ENCODE measurements at places on chromosomes 2 and 18.

GRCh38 chr2:207531032-207531952 is 1.5 kb downstream of the CREB1 start:
- no peak for DNase-seq

GRCh38 chr2:38535744-38536506 is 66.8 kb downstream of the HNRNPLL start:
- peak; percentile 52 for DNase-seq

GRCh38 chr2:192155511-192156118 is 39.1 kb downstream of the TMEFF2 start:
- DNase-seq, result no peak

- peak; percentile 34 for DNase-seq
These were observed 34.1 kb upstream of the GNAL start for GRCh38 chr18:11654736-11655605.

GRCh38 chr2:56117764-56118163 is 66.0 kb upstream of the CCDC85A start:
- no peak for DNase-seq

- DNase-seq, result no peak
These were observed 5.9 kb upstream of the CETN1 start for GRCh38 chr18:574149-574860.

- no peak for DNase-seq
These were observed 33.6 kb upstream of the AP1S3 start for GRCh38 chr2:223870840-223871611.
